Memory B cell (primary cell): ENCODE measurements at places on chromosomes 4 and X.

DNA sequence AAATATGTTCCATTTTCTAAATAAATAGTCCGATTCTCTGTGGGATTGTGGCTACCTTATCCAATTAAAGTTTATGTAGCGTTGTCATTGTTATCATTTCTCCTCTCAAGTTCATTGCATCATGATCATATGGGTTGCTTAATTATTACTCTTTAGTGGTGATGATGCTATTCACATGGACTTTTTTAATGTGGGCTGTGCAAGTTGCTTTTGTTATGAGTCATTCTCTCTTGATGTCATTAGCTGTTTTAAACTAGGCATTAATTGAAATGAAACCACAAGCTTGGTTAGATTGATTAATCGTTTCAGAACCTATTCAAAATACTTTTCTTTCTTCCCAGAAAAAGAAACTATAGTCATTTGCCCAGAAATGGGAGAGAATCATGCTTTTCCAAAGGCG, 38.2 kb downstream of the NHS start:
- H3K36me3 ChIP-seq: no peaks in the 10 kb centered on the region
- H3K27ac ChIP-seq: no peak overlapping the region
- H3K4me1 ChIP-seq: no peaks in the 10 kb centered on the region
- H3K4me3 ChIP-seq: no peak overlapping the region
- peaks cover 1% of the 10 kb centered on the region for H3K27me3 ChIP-seq

- H3K4me1 ChIP-seq: peaks cover 8% of the 10 kb centered on the region
- peaks cover 2% of the 10 kb centered on the region for H3K36me3 ChIP-seq
Measured at GRCh38 chrX:74292808-74293123, 11.2 kb upstream of the ZCCHC13 start.

GRCh38 chr4:42487230-42487629, 89.9 kb downstream of the SHISA3 start:
- no peaks in the 10 kb centered on the region for H3K27me3 ChIP-seq
- peaks cover 18% of the 10 kb centered on the region for H3K4me1 ChIP-seq
- H3K36me3 ChIP-seq: peaks cover 18% of the 10 kb centered on the region

DNA sequence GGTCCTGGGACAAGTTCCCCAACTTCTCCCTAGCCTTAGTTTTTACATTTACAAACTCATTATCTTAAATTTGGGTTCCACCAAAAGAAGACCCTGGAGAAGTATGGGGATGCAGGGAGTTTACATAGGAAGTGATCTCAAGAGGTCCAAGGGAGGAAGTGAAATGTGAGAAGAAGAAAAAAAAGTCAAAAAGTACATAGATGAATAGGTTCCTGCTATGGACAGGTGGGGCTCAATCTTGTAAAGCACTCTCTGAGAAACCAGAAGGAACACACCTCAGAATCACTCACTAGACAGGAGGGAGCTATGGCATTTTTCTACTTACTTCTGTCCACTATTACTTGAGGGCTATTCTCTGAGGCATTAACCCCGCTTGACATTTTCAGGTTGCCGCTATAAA, 56.6 kb downstream of the ARHGAP6 start:
- no peak for DNase-seq
- H3K27ac ChIP-seq: no peak overlapping the region
- H3K27me3 ChIP-seq: no peaks in the 10 kb centered on the region
- no peaks in the 10 kb centered on the region for H3K36me3 ChIP-seq

DNA sequence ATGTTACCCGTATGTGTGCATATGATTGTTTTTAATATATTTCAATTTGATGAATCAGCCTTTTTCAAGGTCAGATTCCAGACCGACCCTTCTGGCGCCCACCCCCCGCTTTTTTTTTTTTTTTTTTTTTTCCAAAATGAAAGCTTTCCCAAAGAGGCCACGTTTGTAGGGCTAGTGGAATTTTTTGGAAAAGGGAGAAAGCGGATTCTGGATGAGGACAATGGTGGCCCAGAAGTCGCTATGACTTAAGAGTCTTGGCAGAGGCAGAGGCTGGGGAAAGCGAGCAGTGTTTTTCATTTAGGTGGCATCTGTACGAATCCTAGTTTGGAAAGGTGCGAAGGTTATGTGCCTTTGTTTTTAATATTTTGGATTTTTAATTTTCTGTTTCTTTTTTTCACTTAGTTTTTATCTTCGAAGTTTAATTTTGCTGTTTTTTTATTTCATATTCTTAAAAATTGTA, 14.6 kb downstream of the NDUFB11 start:
- peak overlapping the region; percentile 77 for H3K27ac ChIP-seq
- H3K4me3 ChIP-seq: no peak overlapping the region
- H3K27me3 ChIP-seq: no peaks in the 10 kb centered on the region
- no peaks in the 10 kb centered on the region for H3K4me1 ChIP-seq
- no peaks in the 10 kb centered on the region for H3K36me3 ChIP-seq

- H3K36me3 ChIP-seq: no peaks in the 10 kb centered on the region
- DNase-seq: no peak
- no peaks in the 10 kb centered on the region for H3K4me1 ChIP-seq
- H3K4me3 ChIP-seq: no peak overlapping the region
- no peaks in the 10 kb centered on the region for H3K27me3 ChIP-seq
Measured at GRCh38 chr4:157035471-157035870, 40.5 kb upstream of the GLRB start.

DNA sequence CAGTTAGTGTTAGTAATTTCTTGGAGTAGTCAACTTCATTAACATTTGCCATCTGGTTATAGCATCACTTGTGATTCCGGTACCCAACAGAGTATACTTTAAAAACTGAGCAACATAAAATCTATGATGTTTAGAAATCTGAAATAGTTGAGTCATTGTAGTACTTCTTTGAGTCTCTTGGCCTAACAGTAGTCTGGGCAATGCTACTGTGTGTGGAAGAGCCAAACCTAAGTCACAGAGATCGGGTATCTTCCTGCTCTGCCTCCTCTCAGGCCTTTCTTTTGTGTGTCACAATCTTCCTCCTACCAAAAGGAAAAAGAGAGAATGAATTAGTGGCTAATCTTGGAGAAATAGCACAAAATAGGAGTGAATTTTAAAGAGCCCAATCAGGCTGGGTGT, 25.5 kb downstream of the DCUN1D4 start:
- DNase-seq: no peak
- peaks cover 33% of the 10 kb centered on the region for H3K36me3 ChIP-seq
- no peak overlapping the region for H3K4me3 ChIP-seq
- H3K27ac ChIP-seq: no peak overlapping the region

DNA sequence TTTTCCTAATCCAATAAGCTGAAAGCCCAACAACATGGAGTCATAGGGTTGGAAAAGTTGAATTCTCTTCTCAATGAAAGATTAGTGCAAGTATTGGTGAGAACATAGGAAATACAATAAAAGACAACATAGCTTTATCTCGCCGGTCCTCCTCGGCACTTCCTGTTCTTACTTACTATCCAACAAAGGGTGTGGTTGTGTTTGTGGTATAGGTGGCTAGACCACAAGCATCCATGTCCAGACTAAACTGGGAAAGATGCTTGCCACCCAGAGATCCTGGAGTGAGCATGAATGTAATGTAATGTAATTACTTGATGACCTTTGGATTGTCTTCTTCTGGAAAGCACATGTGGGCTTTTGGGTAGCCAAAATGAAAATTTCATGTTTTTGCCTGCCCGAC, 223.8 kb downstream of the CPE start:
- H3K27ac ChIP-seq: no peak overlapping the region
- no peak overlapping the region for H3K4me3 ChIP-seq
- no peak for DNase-seq
- H3K27me3 ChIP-seq: no peaks in the 10 kb centered on the region
- no peaks in the 10 kb centered on the region for H3K4me1 ChIP-seq

DNA sequence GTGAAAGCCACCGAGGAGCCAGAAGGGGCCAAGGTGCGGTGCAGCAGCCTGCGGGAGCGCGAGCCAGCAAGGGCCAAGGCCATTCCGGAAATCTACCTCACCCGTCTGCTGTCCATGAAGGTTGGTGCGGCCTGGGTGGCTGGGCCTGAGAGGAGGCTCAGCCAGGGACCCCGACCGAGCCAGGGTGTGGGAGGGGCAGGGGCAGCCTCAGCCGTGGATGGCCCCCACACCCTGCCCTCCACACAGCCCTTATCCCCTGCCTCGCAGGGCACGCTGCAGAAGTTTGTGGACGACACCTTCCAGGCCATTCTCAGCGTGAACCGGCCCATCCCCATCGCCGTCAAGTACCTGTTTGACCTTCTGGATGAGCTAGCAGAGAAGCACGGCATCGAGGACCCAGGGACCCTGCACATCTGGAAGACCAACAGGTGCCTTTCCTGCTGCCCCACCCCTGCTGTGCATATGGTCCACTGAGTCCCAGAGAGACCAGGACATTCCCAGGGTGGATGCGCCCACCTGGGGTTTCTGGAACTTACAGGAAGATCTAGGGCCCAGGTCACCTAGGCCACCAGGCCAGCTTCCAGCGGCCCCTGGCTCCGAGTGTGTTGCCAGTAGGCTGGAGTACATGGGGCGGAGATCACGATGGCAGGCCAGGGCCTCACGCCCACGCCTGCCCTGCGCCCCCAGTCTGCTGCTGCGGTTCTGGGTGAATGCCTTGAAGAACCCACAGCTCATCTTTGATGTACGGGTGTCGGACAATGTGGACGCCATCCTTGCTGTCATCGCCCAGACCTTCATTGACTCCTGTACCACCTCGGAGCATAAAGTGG, 3.4 kb upstream of the SRPK3 start:
- H3K4me1 ChIP-seq: peaks cover 5% of the 10 kb centered on the region
- no peak overlapping the region for H3K4me3 ChIP-seq
- peaks cover 7% of the 10 kb centered on the region for H3K27me3 ChIP-seq
- DNase-seq: no peak
- no peaks in the 10 kb centered on the region for H3K36me3 ChIP-seq

- no peak overlapping the region for H3K4me3 ChIP-seq
- no peak for DNase-seq
- no peaks in the 10 kb centered on the region for H3K4me1 ChIP-seq
- H3K27ac ChIP-seq: no peak overlapping the region
- H3K36me3 ChIP-seq: no peaks in the 10 kb centered on the region
Measured at GRCh38 chr4:139824882-139825522, 159.4 kb downstream of the MGST2 start.

GRCh38 chr4:55157559-55158277, 32.3 kb upstream of the KDR start:
- no peak for DNase-seq
- H3K4me3 ChIP-seq: no peak overlapping the region
- H3K36me3 ChIP-seq: no peaks in the 10 kb centered on the region
- peaks cover 12% of the 10 kb centered on the region for H3K27me3 ChIP-seq
- no peaks in the 10 kb centered on the region for H3K4me1 ChIP-seq
- no peak overlapping the region for H3K27ac ChIP-seq

GRCh38 chrX:17501746-17502145, 126.7 kb downstream of the NHS start:
- H3K4me1 ChIP-seq: no peaks in the 10 kb centered on the region
- DNase-seq: no peak
- no peaks in the 10 kb centered on the region for H3K27me3 ChIP-seq
- H3K36me3 ChIP-seq: no peaks in the 10 kb centered on the region

DNA sequence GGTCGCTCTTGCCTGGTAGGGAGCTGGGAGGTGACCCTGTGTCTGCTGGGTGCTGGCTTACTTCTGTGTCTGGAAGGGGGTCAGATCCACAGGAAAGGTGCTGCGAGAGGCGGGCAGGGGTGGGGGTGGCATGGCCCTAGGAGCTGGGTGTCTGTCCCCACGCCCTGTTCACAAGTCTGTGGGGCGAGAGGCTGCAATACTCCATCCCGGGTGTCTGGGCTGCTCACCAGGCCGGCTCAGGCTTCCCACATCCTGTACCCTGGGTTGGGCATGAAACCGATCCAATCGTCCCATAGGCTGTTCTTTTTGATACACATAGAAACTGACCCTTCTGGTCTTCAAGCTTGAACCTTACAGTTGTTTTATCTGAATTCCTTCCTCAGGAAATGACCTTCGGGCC, 993 bp upstream of the CTAG2 start:
- no peak overlapping the region for H3K27ac ChIP-seq
- H3K4me3 ChIP-seq: no peak overlapping the region
- H3K27me3 ChIP-seq: no peaks in the 10 kb centered on the region
- H3K36me3 ChIP-seq: peaks cover 2% of the 10 kb centered on the region
- H3K4me1 ChIP-seq: peaks cover 2% of the 10 kb centered on the region
- no peak for DNase-seq

- no peaks in the 10 kb centered on the region for H3K4me1 ChIP-seq
- DNase-seq: no peak
- no peak overlapping the region for H3K27ac ChIP-seq
- H3K4me3 ChIP-seq: no peak overlapping the region
- peaks cover 19% of the 10 kb centered on the region for H3K27me3 ChIP-seq
Measured at GRCh38 chr4:53602390-53602789, 11.1 kb upstream of the LNX1 start.

- H3K36me3 ChIP-seq: peaks cover 25% of the 10 kb centered on the region
- no peak overlapping the region for H3K4me3 ChIP-seq
- no peaks in the 10 kb centered on the region for H3K27me3 ChIP-seq
- H3K27ac ChIP-seq: no peak overlapping the region
Measured at GRCh38 chr4:101042847-101043246, 304.5 kb downstream of the PPP3CA start.

GRCh38 chrX:9337046-9337445, 127.8 kb upstream of the TBL1X start:
- H3K36me3 ChIP-seq: no peaks in the 10 kb centered on the region
- no peak for DNase-seq
- no peak overlapping the region for H3K27ac ChIP-seq

DNA sequence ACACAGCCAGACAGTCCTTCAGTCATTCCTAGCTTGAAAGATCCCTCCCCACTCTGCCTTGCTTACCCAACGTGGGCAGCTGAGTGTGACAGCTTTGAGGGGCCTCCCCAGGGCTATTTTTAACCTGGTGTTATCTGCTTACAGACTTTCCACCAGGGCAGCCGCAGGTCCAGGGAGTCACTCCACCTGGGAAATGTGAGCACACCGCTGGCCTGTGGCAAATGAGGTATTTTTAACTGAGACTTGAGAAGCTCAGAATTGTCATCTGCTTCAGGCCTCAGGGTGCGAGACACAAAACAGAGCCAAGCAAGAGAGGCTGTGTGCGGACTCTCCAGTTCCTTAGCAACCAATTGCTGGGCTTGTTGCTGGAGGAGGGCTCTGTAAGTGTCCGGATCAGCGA, 13.0 kb downstream of the CORIN start:
- H3K27me3 ChIP-seq: peaks cover 9% of the 10 kb centered on the region
- no peak overlapping the region for H3K4me3 ChIP-seq
- no peak for DNase-seq

DNA sequence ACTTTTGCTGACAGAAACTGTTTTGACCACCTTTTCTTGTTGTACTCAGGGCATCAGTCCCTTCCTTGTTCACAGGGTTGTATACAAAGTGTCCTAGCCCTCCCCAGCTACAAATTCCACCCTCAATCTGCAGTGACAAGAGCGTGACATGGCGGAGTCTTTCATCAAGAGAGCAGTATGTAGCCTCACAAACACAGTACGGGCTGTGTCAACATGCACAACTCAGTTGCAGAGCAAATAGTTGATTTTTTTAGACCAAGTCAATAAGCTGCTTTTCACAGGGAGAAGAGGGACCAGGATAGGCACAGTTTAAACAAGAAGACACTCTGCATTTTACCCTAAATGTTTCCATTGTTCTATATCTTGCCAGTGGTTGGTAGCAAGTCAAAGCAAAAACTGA, 8.6 kb upstream of the HS6ST2 start:
- H3K27ac ChIP-seq: no peak overlapping the region
- no peaks in the 10 kb centered on the region for H3K27me3 ChIP-seq
- DNase-seq: no peak
- H3K4me1 ChIP-seq: no peaks in the 10 kb centered on the region
- H3K36me3 ChIP-seq: no peaks in the 10 kb centered on the region
- H3K4me3 ChIP-seq: no peak overlapping the region
